Stimulated activated CD8-positive, alpha-beta memory T cell treated with anti-CD3 and anti-CD28 coated beads, Interleukin-12 subunit alpha, Interleukin-12 subunit beta, amount 100 ng/mL, for 1 hour (primary cell): ENCODE measurements at places on chromosomes 13 and 19.

DNA sequence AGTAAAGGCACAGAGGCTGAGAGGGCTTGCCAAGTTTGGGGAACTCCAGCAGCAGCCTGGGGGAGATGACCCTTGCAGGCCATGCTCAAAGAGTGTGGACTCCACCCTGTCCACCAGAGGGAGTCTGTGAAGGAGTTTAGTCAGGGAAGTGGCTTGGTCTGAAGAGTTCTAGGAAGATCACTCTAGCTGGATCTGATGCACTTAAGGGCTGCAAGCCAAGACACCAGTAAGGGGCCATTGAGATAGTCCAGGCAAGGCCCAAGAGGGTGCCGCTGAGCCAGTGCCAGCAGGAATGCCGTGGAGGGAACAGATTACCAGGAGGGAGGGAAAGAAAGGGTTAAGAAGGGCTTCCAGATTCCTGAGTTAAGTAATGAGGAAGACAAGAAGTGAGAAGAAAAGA is 68.7 kb downstream of the ZAR1L start:
- peak; percentile 6 for DNase-seq

DNA sequence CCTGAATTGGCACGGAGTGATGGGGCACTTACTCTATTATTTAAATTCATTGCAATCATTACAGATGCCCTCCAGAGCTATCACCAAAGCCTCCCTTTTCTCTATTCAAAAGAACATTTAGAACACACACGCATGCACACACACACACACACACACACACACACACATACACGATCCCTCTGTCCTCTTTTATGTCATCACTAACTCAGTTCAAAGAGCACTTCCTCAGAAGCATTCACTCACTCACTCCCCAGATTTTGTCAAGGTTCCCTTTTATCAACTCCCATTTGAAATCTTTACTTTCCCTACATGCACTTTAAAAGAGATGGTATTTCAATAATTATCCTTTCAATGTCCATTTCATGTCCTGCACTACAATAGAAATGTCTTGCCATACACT is 22.4 kb upstream of the IGFL4 start:
- DNase-seq = no peak

- DNase-seq = no peak
Observed at GRCh38 chr13:97727991-97728390, 225.5 kb upstream of the IPO5 start.

- no peak for DNase-seq
Observed at GRCh38 chr13:108193806-108194205, 21.5 kb downstream of the LIG4 start.

- no peak for DNase-seq
Observed at GRCh38 chr13:100115693-100116254, 26.9 kb downstream of the PCCA start.

- no peak for DNase-seq
Observed at GRCh38 chr13:24925318-24926231, 161.6 kb downstream of the RNF17 start.

- peak; percentile 99 for DNase-seq
Observed at GRCh38 chr19:13986348-13986904, 19.7 kb downstream of the RFX1 start.

DNA sequence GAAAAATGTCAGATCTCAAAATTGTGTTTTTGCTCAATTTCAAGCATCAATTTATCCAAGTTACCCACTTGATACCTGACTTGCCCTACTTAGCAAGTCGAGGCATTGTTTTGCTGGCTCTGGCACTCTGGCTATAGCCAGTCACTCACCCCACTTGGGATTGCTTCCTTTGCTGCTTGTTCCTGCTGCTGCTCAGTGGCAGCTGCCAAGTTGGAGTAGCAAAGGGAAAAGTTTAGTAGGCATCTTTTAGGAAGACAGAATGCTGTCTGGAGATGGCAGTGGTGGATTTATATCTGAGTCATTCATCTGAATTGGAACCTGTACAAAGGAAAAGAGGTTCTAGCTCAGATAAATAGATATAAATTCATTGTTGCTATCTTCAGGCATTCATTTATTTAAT is 41.2 kb downstream of the PCCA start:
- no peak for DNase-seq

DNA sequence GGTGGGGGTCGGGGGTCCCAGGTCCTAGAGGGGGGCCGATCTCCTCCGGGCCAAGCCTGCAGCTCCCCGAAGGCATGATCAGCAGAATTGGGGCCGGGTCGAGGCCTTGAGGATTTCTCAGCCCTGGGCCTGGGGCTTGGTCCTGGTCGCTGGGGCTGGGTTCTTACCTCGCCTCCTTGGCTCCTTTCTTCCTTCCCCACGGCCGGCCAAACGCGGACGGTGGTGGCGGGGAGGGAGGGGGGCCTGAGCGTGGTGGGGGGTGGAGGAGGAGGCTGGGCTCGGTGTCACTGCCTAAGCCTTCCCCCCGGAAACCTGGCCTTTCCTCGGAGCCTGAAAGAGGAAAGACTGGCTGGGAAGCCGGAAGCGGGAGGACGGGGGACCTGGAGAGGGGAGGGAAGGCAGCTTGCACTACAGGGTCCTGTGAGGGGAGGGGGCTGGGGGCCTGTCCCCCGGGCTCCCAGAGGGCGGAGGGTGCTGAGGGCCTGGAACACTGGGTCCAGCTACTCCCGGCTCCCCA is at the start of gene ZNF579:
Gene ZNF579, minus strand, starts transcription at position 221 of the 517 bp plus-strand sequence. CDS start 1,209 bp downstream, outside the sequence.
- peak; percentile 56 for DNase-seq

GRCh38 chr19:8404391-8405151 is 8.5 kb upstream of the MARCHF2 start:
- no peak for DNase-seq

DNA sequence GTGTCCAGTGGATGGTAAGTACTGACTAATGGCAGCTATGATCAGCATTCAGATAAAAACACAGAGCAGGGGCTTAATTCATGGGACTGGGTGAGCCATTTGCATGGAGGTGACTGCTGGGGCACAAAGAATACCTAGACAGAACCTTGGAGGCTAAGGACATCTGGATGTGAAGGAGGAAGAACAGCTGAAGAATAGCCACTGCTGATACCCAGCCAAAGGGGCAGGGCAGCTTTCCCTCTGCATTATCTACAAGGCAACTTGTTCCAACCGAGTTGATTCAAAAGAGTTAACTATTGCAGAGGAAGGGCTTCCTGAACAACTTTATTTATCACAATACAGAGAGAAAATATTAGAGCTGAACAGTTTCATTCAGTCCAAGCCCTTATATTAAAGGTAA is 13.1 kb upstream of the THSD1 start:
- DNase-seq = no peak

DNA sequence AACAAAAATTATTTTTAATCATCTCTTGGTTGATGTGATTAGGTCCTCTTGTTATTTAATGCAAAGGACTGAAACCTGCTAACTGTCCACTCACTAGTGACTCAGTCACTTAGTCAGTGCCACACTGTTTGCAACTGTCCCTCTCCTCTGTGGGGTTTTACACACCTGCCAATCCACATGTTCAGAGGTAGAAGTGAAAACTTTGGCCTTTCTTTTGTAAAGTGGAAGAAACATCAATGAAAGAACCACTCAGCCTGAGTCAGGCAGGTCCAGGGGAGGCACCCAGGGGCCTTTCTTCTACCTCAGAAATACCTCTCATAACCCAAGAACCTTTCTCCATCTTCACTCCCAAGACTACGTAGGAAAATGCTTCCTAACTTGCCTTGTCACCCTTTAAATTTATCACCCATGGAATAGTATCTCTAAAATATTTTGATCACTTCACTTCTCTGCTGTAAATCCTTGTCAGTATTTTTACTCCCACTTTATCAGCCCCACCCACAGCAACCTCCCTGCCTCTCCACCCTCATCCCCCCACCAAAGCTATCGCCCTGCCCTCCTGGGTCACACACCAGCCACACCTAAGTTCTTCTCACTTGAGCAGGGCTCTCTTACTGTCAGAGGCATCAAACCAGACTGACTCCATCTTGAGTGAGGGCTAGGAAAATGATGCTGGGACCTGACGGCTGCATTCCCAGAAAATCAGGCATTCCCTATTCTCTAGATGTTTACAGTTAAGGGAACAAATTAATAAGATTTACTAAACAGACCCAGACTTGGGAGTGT is 29.6 kb upstream of the EEF1AKMT1 start:
- DNase-seq = no peak

- DNase-seq = no peak
Observed at GRCh38 chr19:54160854-54161253, 1.3 kb upstream of the LENG1 start.

DNA sequence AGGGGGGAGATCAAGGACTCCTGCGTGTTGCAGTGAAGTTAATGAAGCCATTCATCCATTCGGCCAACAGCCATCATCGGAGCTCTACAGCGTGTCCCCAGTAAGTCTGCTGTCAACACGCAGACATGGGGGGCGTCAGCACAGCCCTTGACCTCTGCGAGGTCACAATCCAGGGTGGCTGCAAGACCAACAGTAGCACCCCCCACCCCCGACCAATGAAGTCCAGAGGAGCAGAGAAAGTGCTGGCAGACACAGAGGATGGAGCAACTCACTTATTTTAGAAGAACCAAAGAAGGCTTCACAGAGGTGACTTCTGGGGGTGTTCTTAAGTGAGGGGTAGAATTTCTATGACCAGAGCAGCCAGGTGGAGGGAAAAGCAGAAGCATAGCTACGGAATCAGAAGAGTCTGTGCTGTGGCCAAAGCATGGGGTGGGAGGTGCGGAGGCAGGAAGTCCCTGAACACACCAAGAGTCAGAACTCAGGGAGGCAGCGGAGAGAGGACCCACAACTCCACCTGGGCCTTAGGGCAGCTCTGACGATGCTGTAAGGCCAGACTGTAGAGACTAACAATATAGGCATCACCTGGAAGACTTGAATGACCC is 185.4 kb downstream of the FOXO1 start:
- DNase-seq = no peak

GRCh38 chr19:41230067-41230857 is 11.2 kb downstream of the AXL start:
- no peak for DNase-seq

DNA sequence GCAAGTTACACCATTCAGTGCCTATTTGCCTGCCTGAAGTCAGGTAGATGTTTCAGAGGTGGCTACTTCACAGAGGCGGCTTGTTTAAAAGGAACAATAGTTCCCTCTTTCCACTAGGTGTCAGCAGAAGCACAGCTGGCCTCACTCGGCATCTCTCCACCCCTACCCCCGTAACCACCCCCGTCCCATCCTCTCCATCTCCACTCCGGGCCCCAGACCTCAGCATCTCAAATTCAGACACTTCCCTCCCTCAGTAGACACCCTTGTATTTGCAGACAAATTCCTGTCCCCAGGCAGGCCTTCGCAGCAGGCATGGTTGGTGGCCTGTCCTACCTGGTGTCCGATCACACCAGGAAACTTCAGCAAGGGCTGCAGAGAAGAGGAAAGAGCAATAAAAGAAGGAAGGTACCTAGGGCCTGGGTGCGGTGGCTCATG is 9.1 kb upstream of the DPP9 start:
- DNase-seq = peak; percentile 21

GRCh38 chr13:43357564-43357963 is 334.2 kb downstream of the DNAJC15 start:
- DNase-seq = no peak

- no peak for DNase-seq
Observed at GRCh38 chr19:10019246-10019645, 6.0 kb downstream of the RDH8 start.

GRCh38 chr13:28316129-28316528 is 177.8 kb downstream of the PAN3 start:
- no peak for DNase-seq

GRCh38 chr13:102680133-102680717 is 14.6 kb downstream of the METTL21C start:
- DNase-seq = no peak

GRCh38 chr13:34583181-34583580 is 358.9 kb upstream of the NBEA start:
- no peak for DNase-seq

- DNase-seq = no peak
Observed at GRCh38 chr19:4518345-4519171, at the start of gene PLIN4. Gene PLIN4 (minus strand): TSS chr19:4518486. CDS start chr19:4518272, 214 bp downstream.

DNA sequence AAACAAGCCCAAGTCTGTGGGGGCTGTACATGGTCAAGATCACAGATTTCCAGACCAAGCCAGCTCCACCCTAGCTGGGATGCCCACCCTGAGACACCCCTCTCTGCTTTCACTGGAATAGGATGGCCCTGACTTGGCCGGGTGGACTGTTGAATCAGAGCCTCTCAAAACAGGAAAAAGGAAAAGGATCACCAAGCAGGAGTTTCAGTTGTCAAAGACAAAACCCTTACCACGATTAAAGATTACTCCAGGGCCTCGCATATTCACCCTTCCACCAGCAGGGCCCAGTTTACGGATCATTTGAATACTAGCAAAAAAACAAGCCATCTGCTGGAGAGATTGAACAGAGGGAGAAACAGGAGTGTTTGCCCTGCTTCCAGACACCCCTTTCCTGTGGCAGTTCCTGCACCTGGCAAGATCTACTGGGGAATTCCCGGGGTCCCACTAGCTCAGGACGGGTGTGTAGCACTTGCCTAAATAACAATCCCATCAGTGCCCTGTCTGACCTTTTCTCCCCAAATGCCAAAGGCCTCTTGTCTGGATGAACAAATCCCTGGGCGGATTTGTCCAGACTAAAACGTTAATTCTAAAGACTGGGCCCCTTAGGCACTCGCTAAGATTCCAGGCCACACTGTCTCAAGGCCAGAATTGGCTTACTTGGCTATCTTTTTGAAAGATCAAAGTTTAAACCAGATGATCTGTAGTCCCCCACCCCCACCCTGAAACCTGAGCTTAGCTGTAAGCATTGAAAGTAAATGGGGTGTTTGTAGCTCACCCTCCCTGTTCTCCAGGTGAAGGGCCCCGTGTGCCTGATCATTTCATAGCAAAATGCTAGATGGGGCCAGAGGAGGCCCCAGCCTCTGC is 38.4 kb downstream of the ACTN4 start:
- DNase-seq = no peak

DNA sequence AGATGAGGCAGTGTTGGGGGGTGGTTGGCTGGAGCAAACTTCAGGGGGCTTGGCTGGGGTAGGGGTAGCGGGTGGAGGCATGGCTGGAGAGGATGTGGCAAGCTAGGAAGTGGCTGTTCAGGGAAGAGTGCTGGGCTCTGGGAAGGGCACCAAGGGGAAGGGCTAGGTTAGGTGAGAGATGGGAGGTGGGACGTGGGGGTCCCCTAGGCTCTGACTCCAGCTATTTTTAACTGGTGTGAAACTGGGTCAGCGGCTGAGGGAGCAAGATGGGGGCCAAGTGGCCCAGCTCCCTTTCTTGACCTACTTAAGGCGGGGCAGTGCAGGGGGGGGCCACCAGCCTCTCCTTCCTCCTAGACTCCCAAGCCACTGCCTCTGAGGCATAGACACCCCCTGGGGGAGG is 7.3 kb downstream of the KCNC3 start:
- DNase-seq = no peak

- DNase-seq = no peak
Observed at GRCh38 chr13:23644126-23644419, 73.9 kb downstream of the TNFRSF19 start.

DNA sequence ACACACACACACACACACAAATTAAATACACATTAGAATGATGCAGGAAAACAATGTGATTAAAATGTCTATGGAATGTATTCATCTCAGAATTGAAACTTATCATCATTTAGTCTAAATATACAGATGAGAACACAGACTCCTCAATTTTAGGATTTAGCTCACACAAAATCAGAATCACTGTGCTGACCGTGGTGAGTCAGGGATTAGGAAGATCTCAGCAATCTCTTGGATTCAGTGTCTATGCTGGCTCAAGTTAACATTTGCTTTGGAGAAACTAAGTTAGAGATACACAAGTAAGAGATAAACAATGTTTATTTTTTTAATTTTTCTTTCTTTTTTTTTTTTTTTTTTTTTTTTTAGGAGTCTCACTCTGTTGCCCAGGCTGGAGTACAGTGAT is 323.6 kb downstream of the KLF12 start:
- DNase-seq = no peak
